ENCODE measurements at places on chromosomes 4 and X.

DNA sequence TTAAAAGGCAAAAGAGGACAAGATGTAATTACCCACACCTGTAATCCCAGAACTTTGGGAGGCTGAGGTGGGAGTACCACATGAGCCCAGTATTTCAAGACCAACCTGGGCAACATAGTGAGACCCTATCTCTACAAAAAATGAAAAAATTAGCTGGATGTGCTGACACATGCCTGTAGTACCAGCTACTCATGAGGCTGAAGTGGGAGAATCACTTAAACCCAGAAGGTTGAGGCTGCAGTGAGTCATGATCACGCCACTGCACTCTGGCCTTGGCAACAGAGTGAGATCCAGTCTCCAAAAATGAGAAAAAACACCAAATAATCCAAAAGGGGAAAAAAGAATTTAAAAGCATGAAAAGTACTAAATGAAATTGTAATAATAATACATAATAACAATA lies 30.8 kb downstream of the NR0B1 start:
- DNase-seq: no peak

- DNase-seq: no peak
Measured at GRCh38 chr4:124018383-124019317, 622.1 kb downstream of the SPRY1 start.

- no peak for DNase-seq
Measured at GRCh38 chr4:107541511-107541910, 178.5 kb downstream of the PAPSS1 start.

DNA sequence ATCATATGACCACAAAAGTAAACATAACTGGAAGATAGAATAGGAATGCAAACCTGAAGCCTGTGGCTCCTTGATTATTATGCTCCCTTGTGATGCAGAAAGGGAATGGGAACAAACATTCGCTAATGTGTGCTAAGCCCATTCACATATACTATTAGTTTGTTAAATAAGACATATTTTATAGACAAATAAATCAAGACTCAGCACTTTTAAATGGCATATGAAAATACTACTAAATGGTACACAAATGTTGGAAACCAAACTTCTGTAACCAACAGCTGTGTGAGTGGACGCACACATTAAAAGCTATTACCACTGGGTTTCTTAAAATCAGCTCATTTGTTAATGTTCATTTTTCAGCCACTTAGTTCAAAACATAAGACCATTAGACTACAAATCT lies 96.0 kb downstream of the CBR4 start:
- DNase-seq: no peak

- DNase-seq: no peak
Measured at GRCh38 chrX:68199062-68199848, 234.0 kb downstream of the OPHN1 start.

DNA sequence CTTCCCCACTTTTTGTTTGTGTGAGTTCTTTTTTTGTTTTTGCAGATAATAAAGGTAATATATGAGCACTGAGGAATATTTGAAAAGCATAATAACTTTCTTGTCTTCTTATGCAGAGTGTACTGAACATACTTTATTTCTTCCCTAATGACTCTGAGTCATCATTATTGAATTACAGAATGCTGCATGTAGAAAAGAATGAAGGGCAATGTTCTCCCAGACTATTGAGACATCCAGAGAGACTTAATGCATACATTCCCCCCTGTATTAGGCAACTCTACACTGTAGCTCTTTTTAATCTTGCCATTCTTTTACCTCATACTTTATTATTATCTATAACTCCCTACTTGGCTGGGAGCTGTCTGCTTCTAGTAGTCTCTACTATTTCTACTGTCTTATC lies 240.5 kb upstream of the ANKRD50 start:
- DNase-seq: no peak

DNA sequence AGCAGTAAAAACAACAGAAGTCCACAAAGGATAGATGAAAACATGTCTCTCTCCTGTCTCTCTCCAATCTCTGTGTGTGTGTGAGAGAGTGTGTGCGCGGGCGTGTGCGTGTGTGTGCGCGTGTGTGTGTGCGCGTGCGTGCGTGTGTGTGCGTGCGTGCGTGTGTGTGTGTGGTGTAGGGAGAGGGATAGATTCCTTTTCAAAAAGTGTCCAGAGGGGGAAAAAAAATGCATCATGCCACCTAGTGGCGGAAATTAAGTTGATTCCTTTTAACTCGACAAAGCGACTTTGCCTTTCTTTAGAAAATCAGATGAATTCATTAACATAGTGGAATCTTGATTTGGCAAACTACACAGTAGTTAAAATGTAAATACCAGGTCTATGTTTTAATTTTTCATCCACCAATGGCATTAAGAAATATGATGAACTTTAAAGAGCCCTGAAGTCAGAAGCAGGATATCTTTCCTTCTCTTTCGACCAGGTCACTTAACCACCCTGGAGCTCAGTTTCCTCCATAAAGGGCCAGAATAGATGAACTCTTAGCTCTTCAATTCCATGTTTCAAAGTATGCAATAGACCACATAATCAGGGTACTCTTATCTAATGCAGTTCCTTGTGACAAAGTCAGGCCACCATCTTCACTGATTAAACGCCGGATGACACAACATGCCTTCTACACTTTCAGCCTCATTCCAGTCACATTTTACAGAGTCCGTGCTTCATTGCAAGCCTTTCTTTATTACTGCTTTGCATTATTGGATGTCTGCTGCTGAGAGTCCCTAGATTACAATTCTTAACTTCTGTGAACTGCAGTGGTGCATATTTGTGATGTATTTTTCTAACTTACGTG lies 162.8 kb downstream of the FBXO8 start:
- peak; percentile 8 for DNase-seq

DNA sequence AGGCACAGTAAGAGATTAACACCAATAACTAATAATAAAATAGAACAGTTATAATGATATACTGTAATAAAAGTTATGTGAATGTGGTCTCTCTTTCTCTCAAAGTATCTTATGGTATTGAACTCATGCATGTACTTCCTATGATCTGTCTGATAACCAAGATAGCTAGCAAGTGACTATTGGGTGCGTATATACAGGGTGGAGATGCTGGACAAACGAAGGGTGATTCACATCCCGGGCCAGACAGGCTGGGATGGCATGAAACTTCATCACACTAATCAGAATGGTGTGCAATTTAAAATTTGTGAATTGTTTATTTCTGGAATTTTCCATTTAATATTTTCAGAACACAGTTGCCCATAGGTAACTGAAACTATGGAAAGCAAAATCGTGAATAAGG lies 96.8 kb downstream of the PHEX start:
- no peak for DNase-seq

GRCh38 chrX:129641469-129641868 lies 13.3 kb downstream of the APLN start:
- no peak for DNase-seq

- no peak for DNase-seq
Measured at GRCh38 chrX:130108647-130109428, 1.5 kb downstream of the ELF4 start.

DNA sequence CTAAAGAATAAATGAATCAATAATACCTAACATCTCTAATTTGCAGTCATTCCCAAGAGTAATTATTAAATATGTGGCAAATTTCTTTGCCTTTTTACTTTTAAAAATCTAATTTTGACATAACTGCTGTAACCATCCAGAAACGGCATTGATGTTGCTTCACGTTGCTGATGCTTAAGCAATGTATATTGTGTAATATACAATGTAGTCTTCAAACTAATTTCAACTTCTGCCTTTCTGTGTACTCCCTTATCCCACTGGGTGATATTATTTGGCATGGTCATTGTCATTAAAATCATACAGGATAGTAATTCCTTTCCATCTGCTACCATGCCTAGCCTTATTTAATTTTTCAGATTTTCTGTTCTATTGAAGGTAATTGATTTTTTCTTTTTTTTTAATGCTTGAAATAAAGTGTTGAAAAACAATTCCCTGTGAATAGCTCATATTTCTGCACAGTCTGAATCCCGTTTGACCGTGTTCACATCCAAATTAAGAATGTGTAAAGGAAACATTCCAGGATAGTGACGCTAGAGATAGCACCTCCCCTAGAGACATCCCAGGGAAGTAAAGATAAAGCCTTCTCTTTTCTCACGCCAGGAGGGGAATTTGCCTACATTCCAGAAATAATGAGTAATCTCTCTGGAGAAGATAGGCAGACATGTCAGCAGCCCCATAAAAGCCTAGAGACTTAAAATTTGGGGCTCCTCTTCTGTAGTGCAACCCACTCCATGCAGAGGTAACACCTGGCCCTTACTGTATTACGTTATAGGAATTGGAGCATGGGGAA lies 8.6 kb downstream of the FAM200B start:
- DNase-seq: no peak

DNA sequence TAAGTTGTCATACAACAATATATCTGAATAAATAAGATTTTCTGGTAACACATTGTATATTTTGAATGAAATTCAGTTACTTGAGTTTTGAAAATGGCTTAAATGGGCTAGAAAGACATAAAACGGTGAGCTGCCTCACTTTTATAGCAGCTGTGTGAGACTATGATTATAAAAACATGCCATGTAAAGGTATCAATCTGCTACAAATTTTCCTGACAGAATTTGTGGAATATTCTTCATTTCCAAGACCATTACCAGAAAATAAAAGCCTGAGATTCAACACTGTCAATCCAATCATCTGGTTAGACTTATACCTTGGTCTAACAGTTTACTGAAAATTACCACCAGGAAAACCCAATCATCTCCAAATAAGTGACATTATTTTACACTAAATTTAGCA lies 181.1 kb downstream of the SPCS3 start:
- DNase-seq: no peak

GRCh38 chr4:102503301-102503746 lies 2.2 kb downstream of the NFKB1 start:
- DNase-seq: peak; percentile 27

DNA sequence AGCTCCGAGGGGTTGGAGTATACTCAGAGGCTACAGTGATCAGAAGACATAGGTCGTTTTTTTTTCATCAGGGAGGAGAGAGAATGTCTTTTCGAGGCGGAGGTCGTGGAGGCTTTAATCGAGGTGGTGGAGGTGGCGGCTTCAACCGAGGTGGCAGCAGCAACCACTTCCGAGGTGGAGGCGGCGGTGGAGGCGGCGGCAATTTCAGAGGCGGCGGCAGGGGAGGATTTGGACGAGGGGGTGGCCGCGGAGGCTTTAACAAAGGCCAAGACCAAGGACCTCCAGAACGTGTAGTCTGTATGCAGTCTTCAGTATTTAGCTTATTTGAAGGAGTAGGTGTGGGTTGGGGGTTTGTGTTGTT lies 500 bp downstream of the GAR1 start:
- no peak for DNase-seq

- no peak for DNase-seq
Measured at GRCh38 chr4:7947927-7948326, 8.3 kb upstream of the AFAP1 start.

DNA sequence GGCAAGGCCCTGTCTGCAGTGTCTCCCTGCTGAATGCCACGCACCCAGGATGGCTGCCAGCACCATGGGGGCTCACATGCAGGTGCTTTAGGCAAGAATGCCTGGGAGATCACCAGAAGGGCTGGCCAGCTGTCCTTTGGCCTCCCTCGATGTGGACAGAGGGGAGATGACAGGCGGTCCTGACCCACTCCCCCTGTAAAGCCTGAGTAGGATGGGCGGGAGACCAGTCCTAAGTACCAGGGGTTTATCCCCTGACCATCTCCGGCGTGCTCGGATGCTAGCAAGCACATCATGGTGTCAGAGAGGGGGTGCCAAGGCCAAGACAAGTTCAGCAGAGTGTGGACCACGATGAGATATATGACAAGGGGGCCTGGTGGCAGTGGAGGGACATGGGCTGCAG lies 5.3 kb downstream of the PDZD4 start:
- DNase-seq: no peak

DNA sequence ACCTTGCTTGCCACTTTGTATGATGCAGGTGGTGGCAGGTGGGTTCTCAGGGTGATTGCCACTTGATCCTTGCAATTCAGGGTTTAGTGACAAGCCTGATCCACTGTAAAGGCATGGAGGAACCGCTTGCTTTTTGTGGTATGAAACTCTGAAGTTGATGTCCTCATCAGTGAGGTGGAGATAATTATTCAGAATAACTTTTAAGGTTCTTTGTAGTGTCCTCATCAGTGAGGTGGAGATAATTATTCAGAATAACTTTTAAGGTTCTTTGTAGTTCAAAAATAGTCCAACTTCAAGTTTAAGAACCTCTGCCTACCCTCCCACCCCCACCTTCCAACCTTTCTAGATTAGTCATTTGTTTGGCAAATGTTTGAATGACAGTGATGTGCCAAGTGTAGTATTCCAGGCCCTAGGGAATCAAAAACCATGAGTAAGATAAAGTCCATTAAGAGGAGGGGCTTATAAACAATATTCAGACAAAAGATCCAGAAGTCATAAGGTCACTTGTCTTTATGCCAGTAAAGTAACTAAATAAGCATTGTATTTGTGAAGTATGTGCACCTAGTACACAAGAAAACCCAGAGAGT lies 51.2 kb downstream of the DCUN1D4 start:
- no peak for DNase-seq

GRCh38 chrX:131918839-131919238 lies 104.3 kb upstream of the STK26 start:
- DNase-seq: no peak

- no peak for DNase-seq
Measured at GRCh38 chrX:1719270-1719669, 104.4 kb downstream of the ASMT start.

DNA sequence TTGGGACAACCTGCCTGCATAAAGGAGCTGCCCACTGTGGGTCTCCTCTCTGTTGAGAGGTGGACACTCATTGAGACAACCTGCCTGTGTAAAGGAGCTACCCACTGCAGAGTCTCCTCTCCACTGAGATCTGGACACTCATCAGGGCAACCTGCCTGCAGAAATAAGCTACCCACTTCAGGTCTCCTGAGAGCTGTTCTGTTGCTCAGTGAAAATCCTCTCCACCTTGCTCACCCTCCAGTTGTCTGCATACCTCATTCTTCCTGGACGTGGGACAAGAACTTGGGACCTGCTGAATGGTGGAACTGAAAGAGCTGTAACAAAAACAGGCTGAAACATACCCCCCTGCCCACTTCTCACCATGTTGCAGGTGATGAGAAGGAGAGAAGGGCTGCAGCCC lies 59.9 kb upstream of the CDKN2AIP start:
- DNase-seq: no peak

DNA sequence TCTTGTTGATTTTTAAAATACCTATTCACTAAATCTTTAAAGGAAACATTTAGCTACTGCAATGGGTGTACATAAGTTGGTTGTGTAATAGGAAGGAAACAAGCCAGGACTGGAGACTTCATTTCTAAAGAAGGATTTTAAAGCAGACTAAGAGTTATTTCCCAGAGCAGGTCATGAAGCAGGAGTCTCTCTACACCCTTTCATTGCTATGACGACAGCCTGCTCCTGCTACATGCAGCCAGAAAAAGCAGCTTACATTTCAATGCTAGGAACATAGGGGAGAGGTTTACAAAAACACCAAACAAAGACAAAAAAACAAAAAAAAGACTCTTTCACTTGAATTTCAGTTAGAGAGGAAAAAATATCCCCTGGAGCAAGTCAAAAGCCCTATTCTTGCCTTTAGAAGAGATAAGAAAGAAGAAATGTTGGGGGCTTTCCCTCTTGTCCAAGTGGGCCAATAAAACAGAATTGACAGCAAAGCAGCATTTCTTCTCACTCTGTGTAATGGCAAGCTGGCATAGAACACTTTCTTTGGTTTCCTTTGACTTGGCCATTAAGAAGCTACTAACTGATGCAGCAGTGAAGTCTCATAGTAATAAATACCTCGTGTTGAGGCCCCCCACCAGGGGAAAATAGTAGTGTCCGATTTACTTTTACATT lies 3.4 kb downstream of the SPARCL1 start:
- no peak for DNase-seq

Data from NCI-H2029 treated with DMSO at 0.1 percent for 48 hours (cell line).